ENCODE measurements at places on chromosomes 7 and 10.

GRCh38 chr7:20932785-20933527 lies 146.3 kb upstream of the SP8 start:
- no peak for DNase-seq

DNA sequence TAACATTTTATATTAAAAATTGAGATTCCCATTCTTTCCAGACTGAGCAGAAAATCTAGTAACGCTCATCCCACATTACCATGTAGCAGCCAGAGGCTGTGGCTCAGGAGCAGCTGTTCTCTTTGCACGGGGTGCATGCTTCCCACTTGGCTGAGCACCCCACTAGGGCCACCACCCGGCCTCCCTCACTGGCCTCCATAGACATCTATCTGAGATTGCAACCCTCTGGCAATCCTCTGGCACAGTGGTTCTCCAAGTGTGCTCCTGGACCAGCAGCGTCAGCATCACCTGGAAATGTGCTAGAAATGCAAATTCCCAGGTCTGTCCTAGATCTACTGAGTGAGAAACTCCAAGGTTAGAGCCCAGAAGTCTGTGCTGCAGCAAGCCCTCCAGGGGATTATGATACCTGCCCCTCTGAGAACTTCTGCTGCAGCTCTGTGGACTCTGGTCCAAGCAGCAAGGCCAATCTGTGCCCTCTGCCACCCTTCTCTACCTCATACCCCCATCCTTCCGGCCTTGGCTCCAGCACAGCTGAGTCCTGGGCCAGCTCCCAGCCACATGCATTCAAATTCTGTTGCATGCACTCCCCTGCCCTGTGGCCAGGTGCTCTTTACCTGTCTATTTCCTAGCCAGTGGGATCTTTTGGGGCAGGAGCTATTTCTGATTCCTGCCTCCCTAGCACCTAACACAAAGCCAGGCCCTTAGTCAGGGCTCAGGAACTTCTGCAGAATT lies 301.5 kb downstream of the GRID1 start:
- no peak for DNase-seq

- no peak for DNase-seq
Observed at GRCh38 chr10:91528768-91529167, 104.1 kb downstream of the PPP1R3C start.

DNA sequence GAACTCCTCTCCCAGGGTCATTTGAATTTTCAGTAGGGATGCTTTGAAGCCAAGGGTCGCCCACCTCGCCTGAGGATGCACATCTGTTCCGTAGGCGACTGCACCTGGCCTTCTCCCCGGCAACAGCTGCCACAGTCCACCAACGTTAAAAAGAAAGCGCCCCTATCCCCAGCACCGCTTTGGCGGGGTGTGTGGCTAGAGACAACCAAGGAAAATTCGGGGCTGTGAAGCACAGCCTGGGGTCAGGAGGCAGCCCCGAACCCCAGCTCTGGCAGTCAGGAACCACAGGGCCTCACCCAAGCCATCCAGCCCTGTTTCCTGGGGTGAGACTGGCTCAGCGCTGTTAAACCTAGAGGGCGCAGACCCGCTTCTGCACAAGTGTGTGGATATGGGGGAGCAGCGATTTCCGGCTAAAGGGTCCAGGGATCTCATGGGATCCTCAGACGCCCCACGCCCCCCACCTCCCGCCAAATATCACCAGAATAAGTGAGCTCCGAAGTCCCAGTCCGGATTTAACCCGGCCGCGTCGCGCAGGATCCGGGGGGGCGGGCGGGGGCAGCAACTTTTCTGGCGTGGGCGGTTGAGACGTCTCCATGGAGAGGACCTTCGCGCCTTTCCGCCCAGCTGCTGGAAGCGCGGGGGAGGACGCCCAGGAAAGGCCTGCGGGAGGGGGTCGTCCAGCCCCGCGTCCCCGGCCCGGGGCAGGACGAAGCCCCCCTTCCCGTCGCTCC lies 822 bp downstream of the ZC3HAV1L start:
- DNase-seq = no peak

DNA sequence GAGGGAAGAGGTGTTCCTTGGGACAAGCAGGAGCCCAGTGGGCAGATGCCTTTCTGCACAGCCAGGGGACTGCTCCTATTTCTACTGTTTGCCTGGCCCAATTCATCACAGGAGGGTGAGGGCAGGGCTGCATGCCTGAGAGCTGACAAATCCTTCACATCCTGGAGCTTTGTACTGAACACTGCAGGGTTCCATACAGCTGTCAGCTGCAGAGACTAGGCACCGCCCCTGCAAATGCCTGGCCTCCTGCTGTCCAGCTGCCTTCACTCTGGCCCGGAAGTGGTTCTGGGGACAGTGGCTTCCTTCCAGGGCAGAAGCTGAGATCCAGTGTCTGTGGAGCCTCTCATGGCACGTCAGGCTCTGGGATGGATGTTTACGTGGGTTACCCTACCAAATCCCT lies 470.7 kb downstream of the DNAJB6 start:
- no peak for DNase-seq

- no peak for DNase-seq
Observed at GRCh38 chr10:52879091-52879807, 106.7 kb upstream of the MBL2 start.

DNA sequence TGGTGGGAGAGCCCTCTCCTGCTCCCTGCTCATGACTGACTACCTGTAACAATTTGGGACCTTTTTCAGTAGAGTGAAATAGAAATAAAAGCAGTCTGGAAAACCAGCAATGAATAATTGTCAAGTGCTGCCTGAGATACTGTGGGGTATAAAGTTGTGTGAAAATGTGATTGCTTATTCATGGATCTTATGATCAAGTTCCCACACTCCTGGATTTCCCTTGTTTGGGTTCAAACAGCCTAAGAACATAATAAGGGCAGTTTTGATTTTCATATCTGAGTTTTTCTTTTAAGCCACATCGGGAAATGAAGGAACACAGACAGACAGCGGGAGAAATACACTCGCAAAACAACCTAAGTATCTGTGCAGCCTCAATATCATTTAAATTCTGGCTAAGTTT lies 52.9 kb downstream of the CALD1 start:
- DNase-seq = no peak

GRCh38 chr10:132944510-132944909 lies 2.1 kb upstream of the CFAP46 start:
- DNase-seq = no peak

GRCh38 chr7:130882396-130882795 lies 148.4 kb upstream of the KLF14 start:
- no peak for DNase-seq

- DNase-seq = no peak
Observed at GRCh38 chr10:122051609-122052385, 62.8 kb downstream of the TACC2 start.

- DNase-seq = no peak
Observed at GRCh38 chr10:131730771-131731497, 169.9 kb upstream of the PPP2R2D start.

- DNase-seq = peak; percentile 33
Observed at GRCh38 chr7:1752771-1753563, 82.9 kb downstream of the ELFN1 start.

DNA sequence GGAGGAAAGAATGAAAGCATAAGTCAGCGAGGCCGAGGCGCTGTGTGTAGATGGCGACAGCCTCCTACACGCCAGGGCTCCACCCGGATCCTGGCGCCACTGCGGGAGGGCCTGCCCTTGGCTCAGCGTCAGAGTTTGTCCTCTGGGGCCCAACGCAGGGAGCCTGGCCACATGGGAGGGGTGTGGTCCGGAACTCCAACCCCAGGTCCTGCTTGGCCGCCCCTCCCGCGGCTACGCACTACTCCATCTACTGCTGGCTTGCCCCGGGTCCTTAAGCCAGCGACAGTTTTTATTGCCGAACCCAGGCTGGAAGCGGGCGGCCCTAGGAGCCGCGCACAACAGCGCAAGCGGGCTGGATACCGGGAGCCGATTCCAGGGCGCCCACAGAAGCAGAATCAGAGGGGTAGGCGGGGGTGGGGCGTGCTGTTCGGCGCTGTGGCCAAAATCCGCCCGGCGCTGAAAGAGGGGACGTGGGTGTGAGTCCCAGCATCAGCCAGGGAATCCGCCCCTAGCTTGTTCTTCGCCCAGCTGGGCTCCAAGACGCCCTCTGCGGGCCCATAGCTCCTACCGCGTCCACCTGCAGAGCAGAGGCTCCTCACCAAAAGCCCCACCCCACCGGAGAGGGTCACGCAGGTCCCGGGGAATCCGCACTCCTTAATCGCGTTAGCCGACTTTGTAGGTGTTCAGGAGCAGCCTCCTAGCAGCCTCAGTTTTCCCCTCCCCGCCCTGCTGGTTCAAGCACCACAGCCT lies 4.5 kb downstream of the KAZALD1 start:
- DNase-seq = peak; percentile 73

- DNase-seq = no peak
Observed at GRCh38 chr7:75072981-75073283, 670 bp downstream of the RCC1L start.

DNA sequence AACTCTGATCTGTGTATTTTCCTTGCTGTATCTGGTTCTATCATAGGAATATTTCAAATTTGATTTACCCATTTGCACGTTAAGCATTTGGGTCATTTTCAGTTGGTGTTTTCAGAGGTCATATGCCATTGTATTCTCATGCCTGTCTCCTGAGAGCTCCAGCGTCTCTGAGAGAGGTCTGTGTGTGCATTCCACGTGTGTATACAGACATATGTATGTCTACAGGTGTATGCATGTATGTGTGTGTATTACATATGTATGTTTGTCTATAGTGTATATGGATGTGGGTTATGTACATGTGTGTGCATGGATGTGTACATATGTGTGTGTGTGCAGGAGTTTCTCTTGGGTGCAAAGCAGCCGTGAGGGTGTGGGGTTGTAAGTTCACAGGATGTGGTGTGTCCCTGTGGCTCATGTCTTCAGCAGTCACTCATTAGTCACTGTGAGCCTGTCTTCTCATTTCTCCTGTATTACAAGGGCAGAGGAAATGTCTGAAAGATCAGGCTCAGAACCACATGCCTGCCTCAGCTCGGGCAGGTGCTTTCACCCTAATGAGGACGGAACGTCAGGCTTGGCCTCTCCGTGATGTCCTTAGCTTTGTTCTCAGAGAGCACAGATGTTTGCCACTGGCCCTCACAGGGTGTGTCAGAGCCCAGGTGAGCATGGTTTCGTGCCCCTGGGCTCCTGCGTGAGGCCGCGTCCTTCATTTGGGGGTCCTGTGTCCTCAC lies 101.6 kb downstream of the NKX6-2 start:
- peak; percentile 47 for DNase-seq

DNA sequence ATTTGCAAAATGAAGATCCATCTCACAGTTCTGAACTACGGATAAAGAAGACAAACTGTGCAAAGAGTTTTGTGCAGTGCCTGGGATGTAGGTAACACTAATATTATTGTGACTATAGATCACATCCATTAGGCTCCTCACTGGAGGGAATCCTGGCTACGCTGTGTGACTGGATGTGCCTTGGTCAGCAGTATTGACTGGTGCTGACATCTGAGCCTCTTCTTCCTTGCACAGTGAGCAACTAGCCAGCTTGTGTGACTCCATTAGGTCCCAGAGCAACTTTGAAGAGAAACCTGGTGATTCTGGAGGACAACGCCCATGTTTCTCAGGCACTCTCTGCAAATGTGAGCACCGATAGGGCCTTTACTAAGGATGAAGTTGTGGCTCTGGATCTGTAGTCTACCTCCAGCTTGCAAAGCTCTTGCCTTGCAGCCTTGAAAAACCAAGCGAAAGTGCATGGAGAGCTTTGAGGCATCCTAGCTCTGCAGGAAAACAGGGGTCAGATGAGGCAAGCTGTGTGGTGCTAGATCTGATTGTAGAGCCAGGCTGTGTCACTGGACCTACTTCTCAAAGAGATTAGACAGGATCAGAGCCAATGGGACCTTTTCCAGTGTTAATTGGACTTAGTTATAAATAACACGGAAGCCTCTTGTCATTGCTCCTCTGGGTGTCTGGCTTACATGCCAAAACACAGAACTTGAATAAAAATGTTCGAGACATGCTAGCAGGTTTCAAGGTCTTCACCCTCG lies 303.6 kb upstream of the LYZL1 start:
- no peak for DNase-seq

DNA sequence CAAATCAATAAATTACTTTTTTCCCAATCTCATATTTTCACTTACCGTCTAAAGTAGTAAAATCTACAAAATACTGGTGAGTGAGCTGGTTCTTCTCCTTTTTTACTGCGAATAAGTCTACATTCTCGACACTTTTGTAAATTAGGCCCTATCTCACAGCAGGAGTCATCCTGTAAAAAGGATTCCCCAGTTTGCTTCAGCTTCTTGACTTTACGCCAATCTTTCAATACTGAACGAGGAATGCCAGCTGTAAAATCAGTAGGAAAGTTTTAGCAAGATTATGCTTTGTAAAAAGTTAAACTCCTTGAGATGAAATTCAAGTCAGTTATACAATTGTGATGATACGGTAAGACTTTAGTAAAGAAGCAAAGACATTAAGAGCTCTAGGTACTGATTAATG lies 67.3 kb downstream of the NRBF2 start:
- no peak for DNase-seq

Measured in natural killer cell (primary cell).